ENCODE measurements at places on chromosomes 3 and 15.

GRCh38 chr15:34650177-34650576, 66.7 kb upstream of the GOLGA8B start:
- peak; percentile 18 for DNase-seq

GRCh38 chr3:171175741-171176234, 149.3 kb upstream of the SLC2A2 start:
- no peak for DNase-seq

- DNase-seq, result no peak
These were observed 106.7 kb downstream of the RYK start for GRCh38 chr3:134143828-134144401.

GRCh38 chr3:164640591-164640990, 437.7 kb downstream of the SI start:
- DNase-seq, result no peak

DNA sequence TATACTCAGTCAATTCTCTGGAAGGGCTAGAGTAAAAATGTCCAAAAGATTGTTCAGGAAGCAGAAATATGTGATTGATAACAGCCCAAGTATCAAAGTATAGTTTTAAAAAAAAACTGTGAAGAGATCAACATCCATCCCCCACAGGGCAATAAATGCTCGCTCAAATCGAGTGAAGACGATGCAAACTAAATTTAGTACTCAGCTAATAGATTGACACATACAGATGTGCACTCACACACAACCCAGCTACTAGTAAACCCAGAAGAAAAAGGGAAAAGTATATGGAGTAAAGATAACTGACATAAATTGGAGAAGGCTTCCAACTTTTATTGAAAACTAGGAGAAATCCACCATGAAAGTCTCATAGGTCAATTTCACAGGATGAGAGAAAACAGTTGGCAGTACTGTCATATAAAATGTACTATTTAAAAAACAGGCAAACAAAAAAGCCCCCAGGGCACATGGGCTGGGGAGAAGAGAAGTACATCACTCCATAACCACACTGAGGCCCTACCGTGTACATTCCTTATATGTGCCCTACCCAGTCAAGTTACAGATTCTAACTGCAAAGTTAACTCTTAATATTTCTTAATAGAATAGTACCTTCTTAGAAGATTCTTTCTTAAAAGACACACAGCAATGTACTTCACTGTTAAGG, 125.7 kb downstream of the TBL1XR1 start:
- no peak for DNase-seq

DNA sequence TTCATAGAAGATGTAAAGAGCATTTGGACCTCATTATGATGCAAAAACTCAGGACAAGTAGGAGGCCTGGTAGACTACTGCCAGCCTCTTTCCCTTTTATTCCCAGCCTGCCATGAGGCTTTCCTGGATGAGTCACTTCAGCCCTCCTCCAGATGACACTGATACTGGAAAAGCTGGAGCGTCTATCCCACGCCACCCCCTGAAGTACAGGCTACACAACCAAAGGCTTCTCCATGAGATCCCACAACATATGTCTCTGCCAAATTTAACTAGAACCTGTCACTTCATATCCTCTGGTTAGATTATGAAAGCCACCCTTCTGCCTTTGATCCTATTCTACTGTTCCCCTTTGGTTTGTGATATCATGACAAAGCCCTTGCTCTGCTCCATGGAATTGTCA, 56.1 kb upstream of the CPNE4 start:
- peak; percentile 22 for DNase-seq

DNA sequence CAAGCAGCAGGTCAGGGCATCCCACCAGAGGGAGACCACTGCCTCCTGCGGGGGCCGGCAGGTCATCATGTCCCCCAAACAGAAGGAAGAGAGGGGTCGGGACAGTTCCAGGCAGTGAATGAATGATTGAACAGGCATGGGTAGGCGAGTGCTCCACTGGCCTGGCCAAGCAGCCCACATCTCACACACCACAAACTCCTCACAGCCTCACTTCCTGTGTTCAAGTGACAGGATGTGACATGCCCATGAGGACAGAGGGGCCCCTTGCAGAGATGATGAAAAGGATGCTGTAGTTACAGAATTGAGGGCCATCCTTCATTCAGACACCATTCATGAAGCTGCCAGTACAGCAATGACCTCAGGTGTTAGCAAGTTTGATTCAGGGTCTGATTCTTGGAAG, 3.7 kb downstream of the IQSEC1 start:
- DNase-seq, result no peak

- no peak for DNase-seq
These were observed 281.0 kb upstream of the NR2E3 start for GRCh38 chr15:71529361-71529760.

- no peak for DNase-seq
These were observed 463.4 kb upstream of the PROK2 start for GRCh38 chr3:72248389-72248761.

- DNase-seq, result no peak
These were observed 1.6 kb upstream of the RBMS3 start for GRCh38 chr3:29279286-29279685.

- no peak for DNase-seq
These were observed 286.8 kb upstream of the TRIM42 start for GRCh38 chr3:140391061-140391460.

DNA sequence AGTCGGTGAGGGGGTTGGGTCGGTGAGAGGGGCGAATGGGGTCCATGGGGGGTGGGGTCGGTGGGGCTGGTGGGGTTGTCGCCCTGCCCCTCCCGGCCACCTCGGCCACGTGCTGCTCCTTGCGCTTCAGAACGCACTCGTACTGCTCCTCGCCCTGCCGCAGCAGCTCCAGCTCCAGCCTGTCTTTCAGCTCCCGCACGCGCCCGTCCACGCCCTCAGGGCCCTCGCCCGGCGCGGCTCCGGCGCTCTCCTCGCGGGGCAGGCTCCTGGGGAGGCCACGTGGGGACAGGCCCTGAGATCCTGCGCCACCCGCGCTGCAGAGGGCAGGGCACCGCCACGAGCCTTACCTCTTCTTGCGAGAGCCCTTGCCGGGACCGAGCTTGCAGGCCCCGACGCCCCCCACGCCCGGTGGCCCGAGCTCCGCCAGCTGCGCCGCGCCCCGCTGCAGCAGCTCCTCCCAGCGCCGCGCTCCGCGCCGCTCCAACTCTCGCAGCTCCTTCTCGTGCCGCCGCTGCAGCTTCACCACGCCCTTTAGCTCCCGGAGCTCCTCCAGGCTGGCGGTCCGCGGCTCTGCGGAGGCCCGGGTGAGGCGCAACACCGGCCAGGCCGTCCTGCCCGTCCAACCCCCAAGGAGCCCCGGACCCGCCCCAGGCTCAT, 8.2 kb upstream of the ANKRD63 start:
- peak; percentile 81 for DNase-seq

GRCh38 chr15:91196768-91197167, 96.7 kb downstream of the SV2B start:
- no peak for DNase-seq

DNA sequence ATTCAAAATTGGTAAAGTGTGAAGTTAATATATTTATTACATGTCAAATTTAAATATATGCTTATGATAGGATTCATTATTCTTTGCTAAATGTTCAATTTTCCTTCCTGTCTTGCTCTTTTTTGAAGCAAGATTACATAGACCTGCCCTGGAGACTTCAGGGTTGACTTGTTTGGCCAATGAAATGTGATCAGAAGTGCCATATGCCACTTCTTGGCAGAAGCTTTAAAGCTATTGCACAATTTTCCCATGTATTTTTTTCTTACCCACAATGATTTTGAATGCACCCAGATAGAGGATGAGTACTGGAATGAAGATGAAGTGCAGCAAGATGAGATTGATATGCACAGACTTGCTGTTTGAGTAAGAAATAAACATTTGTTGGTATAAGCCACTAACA, 406.3 kb upstream of the BCHE start:
- DNase-seq, result no peak

- no peak for DNase-seq
These were observed 29.0 kb downstream of the GOLM2 start for GRCh38 chr15:44317423-44318058.

DNA sequence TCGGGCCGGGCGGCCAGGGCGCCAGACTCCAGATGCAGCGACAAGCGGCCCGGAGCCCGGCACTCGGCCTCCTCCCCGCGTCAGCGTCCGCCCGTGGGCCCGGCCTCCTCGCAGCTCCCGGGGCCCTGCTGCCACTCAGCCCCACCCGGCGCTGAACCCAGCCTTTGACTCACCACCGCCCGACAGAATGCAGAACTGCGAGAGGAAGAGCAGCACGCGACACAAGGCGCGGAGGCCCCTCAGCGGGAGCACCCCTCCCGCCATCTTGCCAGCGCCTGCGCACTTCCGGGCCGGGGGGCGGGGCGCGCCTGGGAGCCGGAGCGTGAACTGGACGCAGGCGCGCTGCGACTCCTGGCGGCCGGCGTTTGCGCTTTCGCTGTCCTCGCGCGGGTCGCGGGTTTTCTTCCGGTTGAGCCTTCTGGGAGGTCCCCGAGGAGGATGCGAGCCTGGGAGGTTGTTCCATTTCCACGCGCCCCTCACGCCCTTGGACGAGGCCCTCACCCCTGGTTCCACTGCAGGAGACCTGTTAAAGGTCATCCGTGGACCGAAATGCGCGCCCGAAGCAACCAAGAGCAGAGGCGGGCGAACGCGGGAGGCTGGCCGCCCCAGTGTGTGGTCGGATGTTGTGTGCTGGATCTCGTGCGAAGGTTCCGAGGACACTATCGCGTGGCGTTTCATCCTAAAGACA, at the start of gene TM2D3:
TM2D3 (minus strand) TSS at position 284 of the 688 bp plus-strand sequence; CDS start at position 264, 20 bp downstream.
- peak; percentile 97 for DNase-seq

- no peak for DNase-seq
These were observed 74.2 kb downstream of the RFTN1 start for GRCh38 chr3:16439163-16439847.

GRCh38 chr3:157249606-157250005, 89.7 kb upstream of the CCNL1 start:
- DNase-seq, result no peak

DNA sequence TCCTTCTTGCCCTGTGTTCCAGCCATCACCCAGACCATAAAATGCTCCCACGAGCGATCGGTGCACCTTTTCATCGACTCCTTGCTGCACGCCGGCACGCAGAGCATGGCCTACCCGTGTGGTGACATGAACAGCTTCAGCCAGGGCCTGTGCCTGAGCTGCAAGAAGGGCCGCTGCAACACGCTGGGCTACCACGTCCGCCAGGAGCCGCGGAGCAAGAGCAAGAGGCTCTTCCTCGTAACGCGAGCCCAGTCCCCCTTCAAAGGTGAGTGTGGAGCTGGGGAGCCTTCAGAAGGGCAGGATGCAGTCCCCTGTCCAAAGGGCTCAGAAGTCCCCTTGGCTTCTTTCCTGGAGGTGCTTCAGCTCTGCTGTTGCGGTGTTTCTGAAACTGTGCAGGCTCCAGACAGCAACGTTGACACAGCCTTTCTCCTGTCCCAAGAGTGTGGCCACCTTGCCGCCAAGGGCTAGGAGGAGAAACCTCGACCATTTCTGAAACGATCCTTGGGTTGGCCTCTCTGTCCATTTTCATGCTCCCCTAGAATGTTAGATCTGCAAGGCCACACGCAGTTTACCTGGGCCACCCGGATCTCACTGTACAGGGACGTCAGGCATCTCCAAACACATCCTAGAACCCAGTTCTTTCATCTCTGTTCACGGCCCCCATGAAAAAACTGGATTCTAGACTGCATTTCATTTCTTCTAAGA, 116.7 kb downstream of the LIPC start:
- no peak for DNase-seq

DNA sequence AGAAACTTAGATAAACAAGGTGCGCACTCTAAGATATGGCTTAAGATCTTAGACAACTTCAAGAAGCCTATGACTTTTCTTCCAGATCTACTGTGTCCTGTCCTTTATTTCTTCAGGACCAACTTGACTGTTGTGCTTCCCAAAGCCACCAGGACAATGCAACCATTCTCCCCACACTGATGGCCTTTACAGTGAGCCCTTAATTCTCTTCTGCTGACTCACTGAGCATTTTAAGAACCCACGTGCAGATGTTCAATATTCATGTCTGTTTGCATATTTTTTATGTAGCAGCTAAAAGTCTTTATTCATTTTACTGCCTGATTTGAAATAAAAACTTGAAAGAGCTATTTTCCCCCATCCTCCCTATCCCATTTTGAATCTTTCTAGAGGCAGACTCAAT, 103.3 kb upstream of the SLC2A2 start:
- peak; percentile 10 for DNase-seq

GRCh38 chr3:118543832-118544231, 490.8 kb downstream of the IGSF11 start:
- no peak for DNase-seq

GRCh38 chr3:20999661-21000060, 751.3 kb downstream of the ZNF385D start:
- DNase-seq, result peak; percentile 6

DNA sequence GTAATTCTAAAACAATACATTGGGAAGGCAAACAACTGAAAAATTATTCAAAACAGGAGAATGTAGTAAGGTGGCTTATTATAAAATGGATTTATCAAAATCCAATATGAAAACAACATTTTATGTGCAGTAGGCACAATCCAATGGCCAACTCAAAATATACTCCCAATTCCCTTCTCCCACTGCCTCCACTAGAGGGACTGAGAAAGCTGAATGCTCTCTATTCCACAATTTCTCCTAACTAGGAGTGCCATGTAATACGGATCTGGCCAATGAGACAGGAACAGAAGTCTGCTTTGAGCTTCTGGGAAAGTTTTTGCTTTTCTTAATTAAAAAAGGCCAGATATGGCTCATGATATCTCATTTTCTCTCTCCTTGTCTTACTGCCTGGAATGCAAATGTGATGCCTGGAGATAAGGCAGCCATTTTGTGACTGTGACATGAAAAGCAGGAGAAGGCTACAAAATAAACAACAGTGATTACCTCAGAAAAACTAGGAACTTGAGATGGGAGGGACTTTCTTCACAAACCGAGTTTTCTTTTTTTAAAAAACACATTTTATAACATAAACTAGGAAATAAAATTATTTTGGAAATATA, 18.8 kb upstream of the VGLL4 start:
- peak; percentile 38 for DNase-seq

GRCh38 chr3:39965997-39966396, 156.6 kb downstream of the MYRIP start:
- no peak for DNase-seq

GRCh38 chr3:134796281-134797056, 1.4 kb downstream of the EPHB1 start:
- peak; percentile 58 for DNase-seq

DNA sequence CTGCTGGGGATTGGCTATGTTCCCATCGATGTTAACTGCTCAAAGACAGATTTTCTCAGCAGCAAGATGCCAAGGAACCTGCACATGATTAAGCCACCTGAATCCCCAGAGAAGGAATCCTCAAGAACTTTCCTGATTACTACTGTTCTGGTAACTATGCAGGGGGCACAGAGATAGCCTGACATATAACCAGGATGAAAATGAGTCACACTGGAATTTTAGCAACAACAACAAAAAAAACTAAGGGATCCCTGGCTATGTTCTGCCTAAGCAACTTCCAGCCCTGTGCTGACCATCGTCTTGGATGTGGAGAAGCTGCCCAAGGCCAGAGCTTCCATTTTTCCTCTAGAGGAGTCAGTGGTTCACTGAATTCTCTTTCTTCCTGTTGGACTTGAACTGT, 13.8 kb downstream of the RIOX2 start:
- peak; percentile 39 for DNase-seq
